ENCODE measurements at places on chromosomes 4 and X.

GRCh38 chrX:97609938-97610337, 726.2 kb downstream of the RPA4 start:
- DNase-seq: no peak

DNA sequence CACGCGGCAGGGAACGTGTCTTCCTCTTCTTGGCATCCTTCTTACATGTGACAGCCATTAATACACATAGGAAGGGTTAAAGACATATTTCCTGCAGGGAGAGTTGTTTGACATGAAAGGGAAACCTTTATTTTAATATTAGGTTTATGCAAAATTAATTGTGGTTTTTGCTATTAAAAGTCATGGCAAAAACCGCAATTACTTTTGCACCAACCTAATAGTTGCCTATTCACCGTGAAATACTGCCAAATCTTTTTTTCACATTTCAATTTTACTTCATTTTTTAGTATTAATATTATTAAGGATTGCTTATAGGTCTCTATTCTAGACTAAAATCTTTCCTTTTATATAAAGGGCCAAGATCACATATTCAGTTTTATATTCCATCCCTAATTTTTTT, 230.4 kb upstream of the PITX2 start:
- no peak for DNase-seq

GRCh38 chr4:47659342-47659741, 174.3 kb downstream of the ATP10D start:
- DNase-seq: no peak

- no peak for DNase-seq
These were observed 83.8 kb downstream of the SNX25 start for GRCh38 chr4:185293202-185293601.

DNA sequence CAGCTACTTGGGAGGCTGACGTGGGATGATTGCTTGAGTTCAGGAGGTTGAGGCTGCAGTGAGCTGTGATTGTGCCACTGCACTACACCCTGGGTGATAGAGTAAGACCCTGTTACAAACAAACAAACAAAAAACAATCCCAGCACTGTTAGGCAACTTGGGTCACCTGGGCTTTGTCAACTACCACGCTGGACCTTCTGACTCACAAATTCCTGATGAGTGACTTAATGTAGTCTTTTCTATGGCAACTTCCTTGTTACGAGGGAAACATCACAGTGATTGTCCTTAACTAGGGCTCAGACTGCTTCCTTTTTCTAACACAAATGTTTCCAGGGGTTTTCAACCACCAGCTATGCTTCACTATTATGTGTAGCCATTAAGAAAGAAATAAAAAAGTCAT, 128.8 kb upstream of the GPC4 start:
- no peak for DNase-seq

- no peak for DNase-seq
These were observed 667.1 kb downstream of the SH3BGRL start for GRCh38 chrX:81868979-81869378.

- no peak for DNase-seq
These were observed 16.1 kb downstream of the BCOR start for GRCh38 chrX:40081679-40082068.

- peak; percentile 51 for DNase-seq
These were observed 7.5 kb downstream of the SEPTIN6 start for GRCh38 chrX:119685225-119686066.

DNA sequence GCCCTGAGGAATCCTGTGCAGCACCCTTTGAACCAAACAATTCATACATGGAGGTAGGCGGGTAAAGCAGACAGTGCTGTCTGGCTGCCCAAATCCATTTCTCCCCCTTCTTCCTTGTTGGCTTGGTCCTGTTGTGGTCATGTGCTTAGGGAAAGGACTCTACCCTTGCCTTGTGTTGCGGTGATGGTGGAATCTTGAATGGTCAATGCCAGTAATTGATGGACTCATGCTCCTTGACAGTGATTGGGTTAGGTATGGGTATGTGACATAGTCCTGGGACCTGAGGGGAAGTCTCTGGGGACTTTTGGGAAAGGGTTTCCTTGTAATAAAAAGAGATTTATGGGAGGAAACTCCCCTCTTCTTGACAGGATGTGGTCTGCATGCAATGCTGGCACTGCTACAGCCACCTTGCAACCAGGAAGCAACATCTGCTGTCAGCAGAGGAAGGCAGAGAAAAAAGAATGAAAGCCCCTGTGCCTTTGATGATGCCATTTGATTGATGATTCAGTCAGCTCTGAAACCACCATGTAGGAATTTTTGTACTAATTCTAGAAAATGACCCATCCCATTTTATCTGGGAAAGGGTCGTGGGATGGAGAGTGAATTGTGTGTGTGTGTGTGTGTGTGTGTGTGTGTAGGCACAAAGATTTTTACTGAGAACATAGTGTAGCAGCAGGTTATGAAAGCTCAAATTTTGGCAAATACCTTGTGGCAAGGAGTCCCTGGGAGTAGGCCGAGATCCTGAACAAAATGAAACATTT, 30.0 kb upstream of the HUWE1 start:
- DNase-seq: no peak

GRCh38 chr4:74423104-74423503, 21.8 kb upstream of the AREG start:
- peak; percentile 57 for DNase-seq

DNA sequence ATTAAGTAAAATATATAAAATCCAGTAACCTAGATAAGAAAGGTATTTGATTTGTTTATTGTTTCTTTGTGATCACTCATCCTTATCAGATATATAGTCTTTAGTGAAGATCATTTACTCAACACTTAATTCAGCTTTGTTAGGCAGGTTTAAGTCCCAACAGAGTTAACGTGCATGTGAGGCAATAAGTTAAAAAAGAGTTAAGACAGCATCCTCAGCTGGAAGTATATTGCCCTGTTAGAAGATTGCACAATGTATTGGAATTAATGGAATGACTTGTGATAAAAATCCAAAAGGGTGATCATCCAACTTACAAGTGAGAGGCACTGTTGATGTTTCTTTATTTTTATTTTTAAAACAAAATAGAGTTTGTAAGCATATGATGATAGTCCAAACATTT, 1162.1 kb downstream of the RAPGEF2 start:
- DNase-seq: no peak

DNA sequence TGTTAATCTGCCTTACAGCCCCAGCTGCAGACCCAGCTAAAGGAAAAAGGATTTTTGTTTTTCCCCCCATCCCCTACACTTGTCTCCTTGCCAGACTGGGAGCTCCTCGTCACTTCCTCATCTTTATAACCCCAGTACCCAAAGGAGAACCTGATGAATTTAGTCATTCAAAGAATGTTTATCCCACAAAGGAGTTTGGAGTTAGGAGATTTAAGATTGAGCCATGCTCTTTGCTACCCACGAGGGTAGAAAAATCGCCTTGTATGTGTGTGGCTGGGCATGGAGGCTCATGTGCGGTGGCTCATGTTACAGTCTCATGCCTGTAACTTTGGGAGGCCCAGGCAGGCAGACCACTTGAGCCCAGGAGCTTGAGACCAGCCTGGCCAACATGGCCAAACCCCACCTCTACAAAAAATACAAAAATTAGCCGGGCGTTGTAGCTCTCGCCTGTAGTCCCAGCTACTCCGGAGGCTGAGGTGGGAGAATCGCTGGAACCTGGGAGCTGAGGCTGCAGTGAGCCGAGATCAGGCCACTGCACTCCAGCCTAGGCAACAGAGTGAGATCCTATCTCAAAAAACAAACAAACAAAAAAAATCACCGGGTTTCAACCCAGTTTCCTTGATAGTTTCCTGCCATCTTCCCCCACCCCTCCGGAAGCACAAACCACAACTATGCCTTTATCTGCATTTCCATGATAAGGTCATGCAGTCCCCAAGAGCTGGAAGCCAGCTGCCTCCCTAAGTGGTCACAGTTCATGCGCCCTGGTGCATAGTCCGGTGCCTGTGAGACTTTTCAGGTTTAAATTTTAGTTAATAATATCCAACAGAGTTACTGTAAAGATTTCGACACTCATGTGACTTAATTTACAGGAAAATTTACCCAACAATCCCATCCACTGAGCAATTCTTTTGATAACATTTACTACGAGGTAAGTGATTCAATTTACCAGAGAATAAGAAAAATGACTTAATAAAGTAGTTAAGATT, 1.5 kb downstream of the CFAP97 start:
- DNase-seq: peak; percentile 40

DNA sequence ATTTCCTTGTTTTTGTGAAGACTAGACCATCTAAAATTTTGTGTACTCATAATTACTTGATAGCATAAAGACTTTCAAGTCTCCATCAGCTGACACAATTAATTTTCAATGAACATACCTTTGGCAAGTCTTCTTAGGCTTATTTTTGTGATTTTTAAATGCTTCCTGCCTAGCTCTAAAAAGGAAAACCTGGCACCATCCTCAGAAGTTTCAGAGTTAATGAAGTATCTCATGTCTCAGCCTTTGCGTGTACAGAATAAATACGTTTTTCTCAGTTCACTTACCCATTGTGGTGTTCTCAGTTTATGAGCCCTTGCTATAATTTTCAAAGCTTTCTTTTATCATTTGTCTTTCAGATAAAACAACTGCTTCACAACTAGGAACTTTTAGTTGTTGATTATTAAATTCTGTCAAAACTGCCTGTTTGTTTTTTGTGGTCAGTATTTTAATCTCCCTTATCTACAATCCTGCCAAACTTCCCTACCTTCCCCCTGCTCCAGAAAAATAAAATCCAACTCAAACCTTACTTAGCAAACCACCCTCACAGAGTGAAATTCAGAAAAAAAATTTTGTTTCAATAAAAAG, 21.6 kb downstream of the ADD1 start:
- DNase-seq: no peak

DNA sequence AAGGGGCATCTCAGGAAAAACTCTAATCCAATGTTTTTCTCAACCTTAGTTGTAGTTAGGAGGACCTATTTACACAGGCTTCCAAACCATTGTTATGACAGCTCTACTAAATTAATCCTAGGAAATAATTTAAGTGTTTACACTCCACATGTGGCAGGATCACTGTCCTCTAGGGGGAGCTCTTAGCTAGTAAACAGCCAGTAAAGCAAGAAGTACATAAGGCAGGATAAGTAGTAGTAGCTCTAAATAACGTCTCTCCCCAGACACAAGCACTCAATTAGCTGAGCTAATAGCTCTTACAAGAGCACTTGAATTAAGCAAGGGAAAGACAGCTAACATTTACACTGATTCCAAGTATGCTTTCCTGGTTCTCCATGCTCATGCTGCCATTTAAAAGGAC, 37.3 kb downstream of the NUDT11 start:
- peak; percentile 15 for DNase-seq

DNA sequence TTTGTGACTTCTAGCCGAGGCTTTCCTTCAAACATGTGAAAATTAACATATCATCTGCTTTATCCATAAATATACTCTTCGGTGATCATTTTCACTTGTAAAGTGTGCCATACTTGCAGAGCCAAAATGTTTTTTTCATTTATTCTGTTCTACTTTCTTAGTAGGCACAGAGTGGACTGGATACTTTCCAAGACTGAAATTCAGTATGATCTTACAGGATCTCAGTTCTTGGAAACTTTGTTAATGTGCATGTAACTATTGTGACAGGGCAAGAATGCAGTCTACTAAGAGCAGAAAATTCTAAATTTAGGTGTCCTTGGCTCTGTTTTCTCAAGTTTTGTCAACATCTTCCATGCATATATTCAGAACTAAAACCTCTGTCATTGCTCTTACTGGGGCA, 284.9 kb downstream of the TEX13A start:
- no peak for DNase-seq

GRCh38 chr4:86993909-86994681, 59.3 kb downstream of the AFF1 start:
- DNase-seq: peak; percentile 66

GRCh38 chrX:151825925-151826485, 86.7 kb upstream of the MAGEA4 start:
- no peak for DNase-seq

- DNase-seq: no peak
These were observed 52.8 kb downstream of the LRBA start for GRCh38 chr4:150962245-150962644.

DNA sequence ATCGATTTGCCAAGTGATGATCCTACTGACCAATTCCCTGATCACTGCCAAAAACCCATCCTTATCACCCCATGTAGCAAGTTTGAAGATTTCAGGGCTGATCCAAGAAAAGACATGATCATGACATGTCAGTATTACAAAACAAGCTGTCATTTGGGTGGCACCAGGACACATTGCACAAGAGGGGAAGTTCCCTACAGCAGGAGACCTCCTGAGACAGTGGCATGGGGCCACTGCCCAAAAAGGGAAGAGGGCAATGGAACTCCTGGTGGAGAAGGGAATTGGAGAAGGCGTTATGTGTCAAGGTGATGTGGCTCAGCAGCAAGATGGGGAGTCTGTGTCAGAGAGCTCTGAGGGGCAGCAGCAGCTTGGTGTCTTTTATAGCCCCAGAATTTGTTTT, 43.4 kb downstream of the ZNF182 start:
- DNase-seq: no peak

- DNase-seq: no peak
These were observed 24.2 kb upstream of the RASL11B start for GRCh38 chr4:52837716-52838558.

DNA sequence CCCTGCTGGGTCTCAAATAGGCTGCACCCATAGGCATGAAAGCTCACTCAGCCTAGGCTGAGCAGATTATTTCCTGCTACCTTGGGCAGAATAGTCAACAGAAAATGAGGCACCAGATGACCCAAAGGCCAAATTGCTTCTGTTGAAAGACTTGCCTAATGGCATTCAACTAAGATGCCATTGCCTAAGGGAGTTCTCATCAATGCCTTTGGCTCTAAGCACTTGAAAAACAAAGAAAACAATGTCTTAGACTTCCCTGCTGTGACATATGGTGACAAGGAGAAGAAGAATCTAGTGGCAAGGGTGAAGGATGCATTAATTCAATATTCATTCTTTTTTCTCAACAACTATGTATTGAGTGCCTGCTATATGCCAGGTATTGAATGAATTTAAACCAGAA, 25.7 kb upstream of the PCDH19 start:
- no peak for DNase-seq

GRCh38 chr4:121014544-121014943, 57.8 kb downstream of the NDNF start:
- DNase-seq: no peak

DNA sequence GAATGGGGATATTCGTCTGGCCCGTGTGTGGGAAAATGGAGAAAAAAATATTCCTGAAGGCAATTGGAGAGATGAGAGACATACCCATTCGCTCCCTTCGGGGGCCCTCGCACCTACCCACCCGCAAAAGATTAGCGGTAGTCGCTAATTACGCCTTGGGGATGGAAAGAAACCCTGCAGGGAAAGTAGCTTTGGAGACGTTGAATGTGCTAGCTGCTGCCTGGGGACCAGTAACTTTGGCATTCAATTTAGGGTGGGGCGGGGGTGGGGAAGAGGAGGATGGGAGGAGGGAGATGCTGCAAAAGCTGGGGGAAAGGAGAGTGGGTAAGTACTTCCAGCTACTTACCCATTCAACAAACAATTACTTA, 407 bp upstream of the ZC4H2 start:
- no peak for DNase-seq

- DNase-seq: no peak
These were observed 28.9 kb downstream of the CPLX1 start for GRCh38 chr4:797066-797465.
